Activated T-cell treated with anti-CD3 and anti-CD28 coated beads, Interleukin-2, amount 50 U/mL, for 4 hours (primary cell): ENCODE measurements at places on chromosomes 12 and 14. TPM values are rescaled to one million over a fixed set of nuclear protein-coding genes. Genes with fewer than 3 reads are reported as not detected.

DNA sequence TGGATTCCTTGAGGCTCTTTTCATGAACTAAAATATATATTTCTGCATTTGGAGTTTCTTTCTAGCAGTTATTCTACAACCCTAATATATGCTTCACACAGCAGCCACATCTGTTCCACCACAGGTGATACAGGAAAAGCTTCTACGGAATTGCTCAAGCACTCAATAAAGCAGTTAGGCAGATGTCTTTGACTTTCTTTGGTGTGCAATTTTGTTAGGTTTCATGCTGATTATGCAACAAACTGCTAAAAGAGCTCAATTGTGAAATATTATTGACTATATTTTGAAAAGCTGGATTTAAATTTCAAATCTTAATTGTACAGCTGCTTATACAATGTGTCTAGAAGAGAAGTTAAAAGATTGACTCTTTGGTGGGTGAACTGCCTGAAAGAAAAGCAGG is 1055.6 kb upstream of the FBXO33 start:
- no peak for DNase-seq

- DNase-seq: no peak
These were observed 4.2 kb downstream of the NPC2 start for GRCh38 chr14:74488786-74489397.

DNA sequence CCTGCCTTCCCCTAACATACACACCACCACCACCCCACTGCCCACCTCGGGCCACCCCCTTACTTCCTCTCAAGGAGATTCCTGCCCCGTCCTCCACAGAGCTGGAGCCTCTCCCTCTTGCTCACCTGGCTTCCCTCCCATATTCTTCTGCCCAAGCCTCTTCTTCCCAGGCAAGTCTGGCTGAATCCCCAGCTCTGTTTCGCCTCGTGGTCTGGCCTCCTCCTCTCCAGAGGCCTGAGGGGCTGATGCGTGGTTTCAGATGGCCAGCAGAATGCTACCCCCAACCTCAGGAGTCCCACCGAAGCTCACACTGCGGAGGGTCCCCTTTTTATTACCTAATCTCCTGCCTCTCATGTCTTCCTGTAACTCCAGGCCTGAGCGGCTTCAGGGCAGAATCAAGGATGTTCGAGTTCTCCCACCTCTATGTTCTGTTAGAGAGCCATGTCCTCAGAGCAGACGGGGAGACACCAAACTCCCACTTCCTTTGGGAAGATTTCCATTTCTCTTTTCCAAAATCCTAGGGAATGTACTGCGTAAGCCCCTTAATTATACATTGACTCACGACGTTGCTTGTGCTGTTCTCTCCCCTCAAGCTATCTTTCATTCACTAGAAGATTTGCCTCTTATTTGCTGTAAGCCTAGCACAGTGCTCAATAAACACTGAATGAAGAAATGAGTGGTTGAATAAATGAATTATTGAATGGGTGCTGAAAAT is 33.9 kb upstream of the LTBP2 start:
- no peak for DNase-seq

- peak; percentile 86 for DNase-seq
These were observed at the start of gene FKBP4 for GRCh38 chr12:2794736-2795289. Gene FKBP4 (plus strand): TSS chr12:2794970. CDS start chr12:2795140, 170 bp downstream.

The AGAP2 gene
- total RNA-seq: 24.4 TPM

- no peak for DNase-seq
These were observed 8.8 kb downstream of the NID2 start for GRCh38 chr14:52060080-52060479.

The B4GALNT3 gene
- total RNA-seq: 0.87 TPM

GRCh38 chr14:87691042-87691881 is 301.7 kb downstream of the GALC start:
- DNase-seq: no peak

GRCh38 chr12:53004178-53004577 is 2.1 kb upstream of the EIF4B start:
- DNase-seq: no peak

The HHIPL1 gene
- total RNA-seq: not detected

- DNase-seq: no peak
These were observed 15.8 kb downstream of the DIP2B start for GRCh38 chr12:50520416-50521207.

The SLC35E3 gene
- 5.2 TPM for total RNA-seq

The ASIC1 gene
- 2.8 TPM for total RNA-seq

The DEGS2 gene
- total RNA-seq: 0.40 TPM

The ASCL1 gene
- not detected for total RNA-seq

- no peak for DNase-seq
These were observed 17.6 kb upstream of the AEBP2 start for GRCh38 chr12:19421503-19422282.
